ENCODE measurements at places on chromosomes 3 and 15. TPM values are rescaled to one million over a fixed set of nuclear protein-coding genes. Genes with fewer than 3 reads are reported as not detected.
A peak's percentile ranks its signal among the peaks of the same experiment; 100 is the strongest.

GRCh38 chr15:91521548-91521947 is 332.0 kb upstream of the SLCO3A1 start:
- ATAC-seq, result no peak

GRCh38 chr3:172704001-172704400 is 6.9 kb downstream of the NCEH1 start:
- no peak for ATAC-seq

SHC4 gene
- total RNA-seq, result 1.4 TPM

OR5K1 gene
- total RNA-seq, result not detected

GRCh38 chr3:112640930-112641801 is at the start of gene CCDC80:
Gene CCDC80, minus strand, starts transcription at chr3:112641143. Its CDS starts 1,238 bp downstream, at chr3:112639905.
- ATAC-seq, result peak; percentile 72

GRCh38 chr3:16816048-16816780 is 68.5 kb upstream of the PLCL2 start:
- ATAC-seq, result no peak

- ATAC-seq, result no peak
Observed at GRCh38 chr3:188750617-188751016, 421.2 kb upstream of the TPRG1 start.

DNA sequence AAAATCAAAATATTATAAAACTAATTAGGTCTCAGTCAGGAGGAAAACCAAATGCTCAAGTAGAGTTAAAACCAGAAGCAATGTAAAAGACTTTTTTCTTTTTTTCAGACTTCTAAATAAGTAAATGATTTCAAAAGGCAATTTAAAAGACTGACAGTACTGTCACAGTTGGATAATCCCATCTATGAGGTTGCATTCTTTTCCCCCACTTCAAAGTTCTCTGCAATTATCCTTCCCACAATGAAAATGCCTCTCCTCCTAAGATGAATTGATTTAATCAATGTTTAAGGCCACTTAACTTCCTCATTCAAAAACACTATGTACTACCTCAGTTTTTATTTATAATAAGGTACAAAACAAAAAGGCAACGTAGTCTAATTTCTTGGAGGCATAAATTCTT is 8.1 kb downstream of the MRPL3 start:
- ATAC-seq, result no peak

REC114 gene
- not detected for total RNA-seq

IFT122 gene
- 38.3 TPM for total RNA-seq

DNA sequence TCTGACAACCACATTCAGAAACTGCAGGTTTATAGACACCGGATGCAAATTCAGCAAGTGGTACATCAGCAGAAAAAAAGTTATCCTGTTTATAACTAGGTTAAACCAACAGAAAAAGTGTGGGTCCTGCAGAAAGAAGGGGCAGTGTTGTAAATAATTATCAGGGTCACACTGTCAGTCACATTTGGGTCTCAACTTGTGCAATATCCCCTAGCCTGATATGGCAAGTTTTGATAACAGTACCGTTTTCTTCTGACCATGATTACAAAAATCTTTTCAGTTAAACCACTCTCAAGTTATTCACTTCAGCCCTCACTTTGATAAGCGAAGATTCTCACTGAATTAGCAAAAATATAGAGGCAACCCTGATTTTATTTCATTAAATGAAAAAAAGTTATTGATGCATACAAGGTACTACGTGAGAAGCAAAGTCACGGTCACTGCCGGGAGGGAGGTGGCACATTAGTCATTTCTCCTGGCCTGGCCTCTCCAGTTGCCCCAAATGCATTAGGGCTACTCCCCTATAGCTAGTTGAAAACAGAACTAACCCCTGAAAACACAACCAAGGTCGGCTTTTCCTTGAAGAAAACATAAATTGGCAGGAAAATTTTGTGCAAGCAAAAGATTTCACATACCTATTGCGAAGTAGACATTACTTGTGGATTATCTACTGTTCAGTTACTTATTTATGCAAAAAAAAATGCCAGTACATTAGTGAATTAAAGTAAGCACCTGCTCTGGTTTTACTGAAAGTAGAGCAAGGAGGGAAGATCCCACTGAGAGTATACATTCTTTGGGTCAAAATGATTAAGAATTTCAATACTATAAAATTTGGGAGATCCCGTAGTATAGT is 28.6 kb downstream of the IL5RA start:
- ATAC-seq, result no peak

NXPE3 gene
- 22.5 TPM for total RNA-seq

DNA sequence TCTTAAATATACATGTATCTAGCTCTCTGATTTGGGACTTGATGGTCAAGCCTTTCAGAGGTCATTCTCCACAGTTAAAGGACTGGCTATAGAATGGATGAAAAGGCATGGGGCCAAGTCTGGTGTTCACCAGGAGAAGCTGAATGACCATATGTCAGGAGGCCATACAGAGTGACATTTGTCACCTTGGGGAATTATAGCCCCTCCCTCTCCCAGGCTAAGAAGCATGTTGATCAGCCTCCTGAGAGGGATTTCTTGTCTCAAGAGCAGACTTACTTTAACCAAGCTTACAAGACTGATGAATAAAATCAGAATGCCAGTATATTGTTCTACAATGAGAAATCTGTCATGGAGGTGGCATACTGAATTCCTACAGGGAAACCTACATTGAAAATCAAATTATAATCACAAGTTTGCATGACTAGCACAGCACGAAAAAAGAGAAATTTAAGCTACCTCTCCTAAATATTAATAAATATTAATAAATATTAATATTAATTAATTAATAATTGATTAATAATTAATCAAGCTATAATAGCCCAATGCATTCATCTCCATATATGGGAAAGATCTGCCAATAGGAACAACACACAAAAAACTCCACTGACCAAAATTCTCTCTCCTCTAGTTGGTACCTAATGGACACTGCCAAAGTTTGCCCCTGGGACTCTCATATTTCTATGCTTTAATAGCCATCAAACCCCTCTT is 47.3 kb downstream of the ATP8B4 start:
- no peak for ATAC-seq

- no peak for ATAC-seq
Observed at GRCh38 chr3:28982906-28983305, 298.0 kb upstream of the RBMS3 start.

DNA sequence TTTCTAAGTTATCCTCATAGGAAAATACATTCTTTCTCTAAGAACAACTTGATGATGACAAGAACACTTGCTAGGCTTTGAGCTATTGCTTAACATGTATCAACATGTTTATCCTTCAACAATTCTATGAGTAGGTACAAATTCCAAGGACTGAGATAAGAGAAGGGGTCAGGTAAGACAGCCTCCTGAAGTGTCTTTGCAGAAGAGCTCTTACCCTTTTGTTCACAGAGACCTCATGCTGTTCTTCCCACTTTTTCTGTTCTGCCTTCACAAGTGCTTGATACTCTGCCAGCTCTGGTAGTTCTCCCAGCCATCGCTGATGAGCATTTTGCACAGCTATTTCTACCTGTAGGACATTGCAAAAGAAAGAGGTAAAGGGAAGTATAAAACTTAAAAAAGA is 50.9 kb downstream of the CEP152 start:
- ATAC-seq, result no peak

ROBO1 gene
- total RNA-seq, result 13.4 TPM

- ATAC-seq, result no peak
Observed at GRCh38 chr3:31544634-31545033, 11.9 kb downstream of the STT3B start.

GRCh38 chr15:85711580-85712192 is 83.0 kb downstream of the KLHL25 start:
- no peak for ATAC-seq

PRSS50 gene
- not detected for total RNA-seq

- ATAC-seq, result no peak
Observed at GRCh38 chr15:45023659-45024225, 747 bp downstream of the SORD start.

DNA sequence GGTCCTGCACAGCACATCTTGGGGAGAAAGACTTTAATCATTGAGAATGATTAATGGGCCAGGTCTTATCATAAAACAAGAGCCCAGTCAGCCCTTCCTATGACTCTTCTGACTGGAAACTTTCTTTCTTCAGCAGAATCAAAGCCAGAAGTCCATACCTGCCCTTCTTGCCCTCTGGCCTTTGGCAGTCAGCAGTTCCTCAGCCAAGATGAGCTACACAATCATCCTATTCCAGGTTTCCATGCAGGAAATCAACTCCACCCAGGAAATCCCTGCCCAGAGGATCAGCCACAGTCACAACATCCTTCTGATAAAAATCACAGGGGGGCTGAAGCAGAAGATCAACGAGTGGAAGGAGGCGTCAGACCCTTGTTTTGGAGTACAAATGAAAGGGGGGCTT is 26.9 kb downstream of the ZNF589 start:
- no peak for ATAC-seq

DNA sequence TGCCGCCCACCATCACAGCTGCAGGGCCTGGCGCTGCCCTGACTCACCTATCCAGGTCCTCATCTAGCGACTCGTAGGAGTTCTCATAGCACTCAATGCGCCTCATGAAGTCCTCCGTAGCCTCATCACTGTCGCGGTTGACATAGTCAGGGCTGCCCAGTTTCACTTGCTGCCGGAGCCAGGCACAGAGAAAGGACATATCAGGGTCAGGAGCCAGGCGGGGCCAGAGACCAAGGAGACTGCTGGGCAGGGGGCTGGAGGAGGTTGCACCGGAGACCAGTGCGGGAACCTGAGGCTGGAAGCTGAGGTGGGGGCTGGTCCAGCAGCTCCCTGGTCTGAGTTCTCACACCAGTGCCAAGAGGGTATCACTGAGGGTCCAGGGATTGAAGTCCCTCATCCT is 18.2 kb downstream of the PFKFB4 start:
- ATAC-seq, result no peak

- no peak for ATAC-seq
Observed at GRCh38 chr3:31172336-31172735, 277.9 kb upstream of the GADL1 start.

ETV5 gene
- total RNA-seq, result 15.5 TPM

GRCh38 chr15:74174219-74174957 is 878 bp downstream of the ISLR start:
- ATAC-seq, result peak; percentile 32

GP5 gene
- not detected for total RNA-seq

- ATAC-seq, result no peak
Observed at GRCh38 chr15:60101416-60101815, 97.3 kb downstream of the FOXB1 start.

GRCh38 chr15:49075881-49076280 is 29.6 kb upstream of the SECISBP2L start:
- no peak for ATAC-seq

CPNE9 gene
- total RNA-seq, result not detected

- no peak for ATAC-seq
Observed at GRCh38 chr3:151236736-151237135, 33.7 kb upstream of the GPR171 start.

SPINT1 gene
- total RNA-seq, result 2.6 TPM

GRCh38 chr15:72970933-72971760 is 81.1 kb upstream of the NEO1 start:
- ATAC-seq, result no peak

GRCh38 chr15:55224892-55225291 is 28.2 kb upstream of the RSL24D1 start:
- no peak for ATAC-seq

KLF15 gene
- 110 TPM for total RNA-seq

DNA sequence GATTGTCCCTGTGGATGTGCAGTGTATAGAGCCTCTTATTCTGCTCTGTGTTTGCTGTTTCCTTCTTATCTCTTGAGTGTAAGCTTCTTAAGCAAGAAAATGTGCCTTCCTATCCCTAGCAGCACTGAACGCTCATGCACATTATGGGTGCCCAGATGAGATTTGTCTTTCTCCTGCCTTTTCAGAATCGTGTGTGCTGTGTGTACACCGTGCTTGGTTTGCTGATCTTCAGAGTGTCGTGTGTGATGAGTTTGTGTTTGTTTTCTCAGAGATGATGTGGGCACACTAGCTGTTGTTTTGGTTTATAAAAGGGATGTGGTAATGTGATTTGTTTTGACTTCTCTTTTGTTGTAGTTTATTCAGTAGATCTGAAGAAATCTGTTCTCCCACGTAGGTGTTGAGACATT is 19.7 kb downstream of the GPR171 start:
- ATAC-seq, result peak; percentile 36

GRCh38 chr3:65779390-65779789 is 259.3 kb downstream of the MAGI1 start:
- ATAC-seq, result no peak

ITPKA gene
- 0.94 TPM for total RNA-seq

C3orf33 gene
- 2.3 TPM for total RNA-seq

AADACL2 gene
- not detected for total RNA-seq

GAP43 gene
- total RNA-seq, result 2.1 TPM

- peak; percentile 42 for ATAC-seq
Observed at GRCh38 chr3:142724682-142725356, 985 bp downstream of the TRPC1 start.

SLC24A5 gene
- total RNA-seq, result not detected

- ATAC-seq, result no peak
Observed at GRCh38 chr15:66394915-66395314, 8.2 kb downstream of the MAP2K1 start.

ATP8B4 gene
- total RNA-seq, result 9.8 TPM

DNA sequence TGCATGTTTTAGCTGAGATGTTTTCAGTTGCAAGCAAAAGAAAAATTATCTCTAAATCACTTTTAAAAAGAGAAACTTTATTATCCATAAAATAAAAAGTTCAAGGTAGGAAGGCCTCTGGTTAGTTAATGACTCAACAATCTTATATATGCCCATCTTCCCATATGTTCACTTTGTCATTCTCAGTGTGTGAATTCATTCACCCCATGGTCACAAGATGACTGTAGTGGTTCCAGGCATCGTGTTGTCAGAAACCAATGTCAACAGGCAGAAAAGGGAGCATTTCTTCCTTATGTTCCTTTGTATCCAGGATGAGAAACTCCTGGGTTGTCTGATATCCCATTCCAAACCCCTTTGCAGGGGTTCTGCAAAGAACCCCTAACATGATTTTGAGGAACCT is 119.9 kb upstream of the RAP2B start:
- no peak for ATAC-seq

DNA sequence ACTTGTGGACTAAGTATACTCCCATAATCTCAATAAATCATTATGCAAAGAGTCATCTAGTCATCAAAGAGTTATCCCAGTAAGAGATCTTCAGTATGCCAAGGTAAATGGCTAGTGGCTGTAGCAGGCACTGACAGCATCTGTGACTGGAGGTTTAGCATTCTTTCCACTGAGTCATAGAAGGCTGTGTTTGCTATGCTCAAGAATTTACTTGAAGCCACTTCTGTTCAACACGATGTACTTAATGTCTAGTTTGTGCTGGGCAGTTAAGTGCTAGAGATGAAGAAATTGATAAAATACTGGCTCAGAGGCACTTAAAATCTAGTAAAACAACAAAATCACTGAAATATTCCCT is 13.0 kb downstream of the ZBED2 start:
- no peak for ATAC-seq

GRCh38 chr3:134186391-134186790 is 64.3 kb downstream of the RYK start:
- ATAC-seq, result no peak

GPR62 gene
- total RNA-seq, result not detected

DNA sequence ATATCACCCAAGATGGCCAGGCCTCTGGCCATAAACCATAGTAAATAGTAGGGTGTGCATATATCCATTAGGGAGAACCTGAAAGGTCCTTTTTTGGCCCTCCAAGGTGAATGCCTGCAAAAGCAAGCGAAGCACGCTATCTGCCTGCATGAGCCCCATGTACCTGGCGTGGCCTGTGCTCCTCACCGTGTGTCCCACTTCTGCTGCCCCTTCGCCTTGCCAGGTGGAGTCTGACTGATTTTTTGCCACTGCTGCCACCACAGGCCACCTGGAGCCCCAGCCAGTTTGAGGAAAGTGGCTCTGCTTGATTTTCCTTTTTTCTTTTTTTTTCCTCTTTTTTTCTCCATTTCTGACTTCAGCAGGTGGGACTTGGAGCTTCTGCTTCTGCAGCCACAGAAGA is 139.7 kb downstream of the SNRPN start:
- no peak for ATAC-seq

CKMT1B gene
- not detected for total RNA-seq

Data from gastroesophageal sphincter (tissue), 4 donors.